Common myeloid progenitor, CD34-positive (primary cell): ENCODE measurements at places on chromosomes 12 and 14.

DNA sequence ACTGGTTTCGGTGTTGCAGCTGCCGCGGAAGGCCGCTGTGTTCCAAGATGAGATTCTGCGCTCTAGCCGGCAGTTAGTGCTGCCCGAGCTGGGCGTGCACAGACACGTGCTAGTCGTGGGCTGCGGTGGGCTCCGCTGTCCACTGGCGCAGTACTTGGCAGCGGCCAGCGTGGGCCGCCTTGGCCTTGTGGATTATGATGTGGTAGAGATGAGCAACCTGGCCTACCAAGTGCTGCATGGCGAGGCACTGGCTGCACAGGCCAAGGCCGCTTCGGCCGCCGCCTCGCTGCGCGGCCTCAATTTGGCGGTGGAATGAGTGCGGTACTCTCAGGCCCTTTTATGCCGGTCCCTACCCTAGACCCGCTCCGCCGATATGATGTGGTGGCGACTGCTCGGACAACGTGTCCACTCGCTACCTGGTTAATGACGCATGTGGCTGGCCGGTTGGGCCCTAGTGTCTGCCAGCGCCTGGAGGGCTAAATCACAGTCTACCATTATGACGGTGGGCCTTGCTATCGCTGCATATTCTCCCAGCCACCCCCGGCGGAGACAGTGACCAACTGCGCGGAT is 102.2 kb downstream of the SNAPC1 start:
- DNase-seq: no peak

GRCh38 chr14:51691176-51691575 is 39.5 kb downstream of the FRMD6 start:
- no peak for DNase-seq

- DNase-seq: no peak
These were observed 447.5 kb downstream of the PCNX1 start for GRCh38 chr14:71354801-71355200.

DNA sequence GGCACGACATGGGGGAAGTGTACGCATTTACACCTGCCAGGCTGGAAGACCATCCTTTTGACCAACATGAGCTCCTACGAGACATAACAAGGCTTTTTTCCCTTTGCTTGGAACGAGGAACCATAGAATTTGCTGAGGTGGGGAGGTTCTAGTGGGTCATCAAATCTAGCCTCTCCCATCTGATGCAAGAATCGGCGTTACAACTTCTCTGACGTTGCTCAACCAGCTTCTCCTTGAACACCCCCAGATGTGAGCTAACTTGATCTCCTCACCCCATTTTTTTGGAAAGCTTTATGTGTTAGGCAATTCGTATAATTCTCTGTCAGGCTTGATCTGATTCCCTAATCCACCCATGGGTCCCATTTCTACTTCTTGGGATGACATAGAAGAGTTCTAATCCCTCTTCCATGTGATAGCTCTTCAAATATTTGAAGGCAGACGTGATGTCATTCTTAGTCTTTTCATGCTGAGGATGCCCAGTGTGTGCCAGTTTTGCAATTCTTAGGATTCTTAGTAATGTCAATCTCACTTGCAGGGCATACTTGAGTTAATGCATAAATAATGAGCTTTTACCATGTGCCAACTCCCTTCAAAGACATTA is 163.6 kb upstream of the PARP11 start:
- DNase-seq: no peak

GRCh38 chr12:66503746-66504145 is 175.1 kb downstream of the GRIP1 start:
- DNase-seq: no peak

GRCh38 chr12:46725332-46725731 is 100.5 kb downstream of the SLC38A4 start:
- DNase-seq: no peak

GRCh38 chr12:32437095-32437515 is 37.7 kb downstream of the FGD4 start:
- no peak for DNase-seq
